ENCODE measurements at places on chromosomes 6 and 20.

DNA sequence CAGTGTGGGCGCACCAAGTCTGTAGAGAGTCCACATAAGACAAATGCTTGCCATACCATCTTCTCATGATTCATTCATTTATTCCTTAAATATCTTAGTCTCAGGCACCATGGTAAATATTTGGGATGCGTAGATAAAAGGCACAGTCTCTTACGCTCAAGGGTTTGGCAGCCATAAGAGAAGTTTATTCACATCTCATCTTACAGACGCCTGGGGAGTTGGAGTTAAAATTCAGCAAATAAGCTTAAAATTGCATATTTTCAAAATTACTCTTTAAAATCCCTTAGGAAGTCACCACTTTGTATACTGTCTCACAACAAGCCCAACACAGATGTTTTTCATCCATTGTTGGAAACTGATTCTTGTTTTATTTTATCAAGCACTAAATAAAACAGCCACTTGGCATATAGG is 363.3 kb downstream of the KIF16B start:
- DNase-seq, result no peak

DNA sequence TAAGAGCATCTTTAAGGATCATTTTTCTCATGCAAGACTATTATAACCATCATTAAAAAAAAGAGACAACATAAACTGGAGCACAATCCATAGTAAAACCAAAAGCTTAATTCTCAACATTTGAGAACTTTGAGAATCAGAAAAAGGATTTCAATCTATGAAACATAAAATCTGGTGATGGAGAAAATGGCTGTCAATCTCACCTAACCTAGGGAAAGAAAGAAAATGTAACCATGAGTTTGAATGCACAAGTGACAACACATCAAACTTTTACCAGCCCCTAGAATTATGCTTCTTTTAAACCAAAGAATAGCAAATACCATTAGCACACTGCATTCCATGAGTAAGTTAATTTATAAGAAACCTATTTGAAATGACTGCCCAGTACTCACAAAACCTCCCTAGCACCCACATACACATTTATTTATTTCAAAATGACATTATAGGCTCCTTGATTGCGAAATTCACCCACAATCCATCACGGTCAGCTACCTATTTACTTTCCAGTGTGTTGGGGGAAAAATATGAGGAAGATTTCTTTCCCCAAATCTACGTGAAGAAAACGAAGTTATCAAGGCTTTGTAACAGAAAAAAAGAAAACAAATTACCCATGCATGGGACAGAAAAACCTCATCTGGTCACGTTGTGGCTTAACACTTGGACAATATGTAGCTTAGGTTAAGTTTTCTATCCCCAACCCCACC is 828 bp downstream of the ASCC3 start:
- no peak for DNase-seq

DNA sequence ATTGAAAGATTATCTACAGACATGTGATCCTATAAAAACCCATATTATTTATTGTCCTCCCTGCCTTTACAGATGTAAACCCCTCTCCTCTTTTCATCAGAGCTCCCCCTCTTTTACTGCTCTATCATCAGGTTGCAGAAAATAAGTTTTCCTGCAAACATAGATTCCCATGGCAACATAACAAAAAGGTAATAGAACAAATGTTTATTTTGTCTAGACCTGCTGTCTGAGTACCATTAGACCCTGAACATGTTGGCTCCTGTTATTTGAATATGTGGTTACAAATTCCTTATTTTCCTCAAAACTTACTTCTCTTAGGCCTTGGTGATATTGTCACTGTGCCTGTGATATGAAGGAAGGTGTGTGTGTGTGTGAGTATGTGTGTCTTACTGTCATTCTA is 11.5 kb downstream of the MAPK14 start:
- no peak for DNase-seq

DNA sequence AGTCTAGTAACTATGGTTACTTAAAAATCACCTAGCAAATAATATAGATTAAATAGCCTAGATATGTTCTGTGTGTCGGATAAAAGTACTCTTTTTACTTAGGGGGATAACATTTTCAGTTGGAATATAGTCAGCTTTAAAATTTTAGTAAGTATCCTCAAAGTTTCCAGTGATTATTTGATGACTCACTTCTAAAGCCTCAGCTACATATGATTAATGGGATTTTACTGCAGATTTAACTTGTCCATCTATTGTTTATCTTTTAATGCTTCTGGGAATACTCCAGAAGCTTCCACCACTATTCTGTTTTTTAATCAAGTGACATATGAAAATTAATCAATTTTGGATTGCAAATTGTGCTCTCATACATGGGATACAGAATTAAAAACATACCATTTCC is 8.7 kb upstream of the TENT5A start:
- no peak for DNase-seq

DNA sequence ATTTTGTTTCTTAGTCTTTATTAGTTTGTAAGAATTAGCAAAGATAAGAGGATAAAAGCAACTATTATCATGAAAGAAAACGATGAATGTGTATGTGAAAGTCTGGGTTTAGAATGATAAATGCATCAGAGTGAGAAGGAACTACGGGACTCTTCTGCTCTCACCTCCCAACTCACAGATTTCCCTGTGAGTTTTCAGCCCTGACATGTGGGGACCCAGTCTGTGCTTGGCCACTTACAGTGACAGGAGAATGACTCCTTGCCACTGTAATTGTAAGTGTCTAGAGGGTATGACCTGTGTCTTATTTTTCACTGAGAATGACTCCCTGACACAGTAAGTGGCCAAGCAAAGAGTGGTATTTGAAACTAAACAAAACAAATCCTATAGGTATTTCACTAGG is 2.5 kb downstream of the HLA-DPA1 start:
- no peak for DNase-seq

GRCh38 chr6:100289285-100289684 is 175.4 kb downstream of the SIM1 start:
- DNase-seq, result no peak
